Hypothalamus (tissue), 51 donors: ENCODE measurements at places on chromosomes 4 and X.
A peak's percentile ranks its signal among the peaks of the same experiment; 100 is the strongest.

DNA sequence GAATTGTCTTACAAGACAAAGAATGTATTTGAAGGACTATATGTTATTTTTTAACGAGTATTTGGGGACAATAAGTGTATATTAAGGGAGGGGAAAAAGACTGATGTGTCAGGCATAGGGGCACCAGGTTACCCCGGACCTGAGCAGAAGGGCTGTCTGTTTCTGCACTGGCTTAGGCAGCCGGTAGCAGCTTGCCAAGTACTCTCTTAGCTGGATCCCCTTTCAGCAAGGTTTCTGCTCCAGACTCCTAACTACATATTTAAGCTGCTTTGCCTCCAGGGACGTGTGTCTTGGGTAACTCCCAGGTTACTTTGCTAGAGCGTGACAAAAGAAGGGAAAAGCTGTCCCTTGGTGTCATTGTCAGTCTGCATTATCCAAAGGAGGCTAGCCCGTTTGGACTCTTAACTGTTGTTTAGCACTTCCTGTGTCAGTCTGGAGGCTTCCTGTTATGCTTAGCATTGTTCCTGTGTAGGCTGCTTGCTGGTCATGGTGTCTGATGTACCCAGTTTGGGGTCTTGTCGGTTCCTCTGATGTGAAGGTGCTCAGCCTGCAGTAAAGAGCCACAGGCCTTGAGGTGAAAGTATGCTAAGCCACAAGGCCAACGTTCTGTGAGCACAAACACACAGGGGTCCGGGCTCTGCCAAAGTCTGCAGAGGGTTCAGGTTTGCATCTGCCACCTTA, 11.6 kb downstream of the CXCR3 start:
- DNase-seq: no peak

GRCh38 chrX:113933931-113934330, 650.0 kb upstream of the HTR2C start:
- DNase-seq: no peak

DNA sequence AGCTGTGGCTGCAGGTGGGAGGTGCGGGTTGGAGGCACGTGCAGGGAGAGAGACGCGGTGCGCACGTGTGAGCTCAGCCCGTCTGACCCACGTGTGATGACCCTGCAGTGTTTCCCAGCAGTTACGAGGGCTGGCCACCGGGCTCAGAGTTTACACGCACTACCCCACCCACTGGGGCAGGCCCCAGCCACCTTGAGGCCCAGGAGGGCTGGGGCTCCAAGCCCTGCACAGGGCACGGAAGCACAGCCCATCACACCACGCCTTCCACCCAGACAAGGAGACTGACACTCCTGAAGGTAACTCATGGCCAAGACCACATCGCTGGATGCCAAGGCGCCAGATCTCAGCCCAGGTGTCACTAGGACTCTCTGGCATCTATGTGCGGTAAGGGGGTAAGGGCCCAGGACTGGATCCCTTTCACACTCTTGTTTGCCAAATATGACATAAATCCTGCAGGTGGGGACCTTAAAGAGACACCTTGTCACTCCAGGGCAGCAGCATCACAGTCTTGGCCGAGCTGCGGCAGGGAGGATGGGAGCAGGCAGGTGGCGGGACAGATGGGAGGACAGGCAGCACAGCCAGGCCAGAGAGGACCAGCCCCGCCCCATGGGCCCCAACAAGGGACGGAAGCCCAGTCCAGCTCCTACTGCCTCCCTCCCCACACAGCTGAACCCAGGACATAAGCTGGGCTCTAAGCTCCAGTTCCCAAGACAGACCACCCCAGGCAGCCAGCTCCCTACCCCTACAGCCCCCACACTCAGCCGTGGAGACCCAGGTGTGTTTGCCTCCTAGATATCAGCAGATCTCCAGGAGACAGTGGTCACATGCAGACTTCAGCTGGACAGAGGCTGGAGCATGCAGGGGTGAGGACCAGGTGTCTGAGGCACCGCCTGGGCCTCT, 56.8 kb downstream of the ZFYVE28 start:
- no peak for DNase-seq

DNA sequence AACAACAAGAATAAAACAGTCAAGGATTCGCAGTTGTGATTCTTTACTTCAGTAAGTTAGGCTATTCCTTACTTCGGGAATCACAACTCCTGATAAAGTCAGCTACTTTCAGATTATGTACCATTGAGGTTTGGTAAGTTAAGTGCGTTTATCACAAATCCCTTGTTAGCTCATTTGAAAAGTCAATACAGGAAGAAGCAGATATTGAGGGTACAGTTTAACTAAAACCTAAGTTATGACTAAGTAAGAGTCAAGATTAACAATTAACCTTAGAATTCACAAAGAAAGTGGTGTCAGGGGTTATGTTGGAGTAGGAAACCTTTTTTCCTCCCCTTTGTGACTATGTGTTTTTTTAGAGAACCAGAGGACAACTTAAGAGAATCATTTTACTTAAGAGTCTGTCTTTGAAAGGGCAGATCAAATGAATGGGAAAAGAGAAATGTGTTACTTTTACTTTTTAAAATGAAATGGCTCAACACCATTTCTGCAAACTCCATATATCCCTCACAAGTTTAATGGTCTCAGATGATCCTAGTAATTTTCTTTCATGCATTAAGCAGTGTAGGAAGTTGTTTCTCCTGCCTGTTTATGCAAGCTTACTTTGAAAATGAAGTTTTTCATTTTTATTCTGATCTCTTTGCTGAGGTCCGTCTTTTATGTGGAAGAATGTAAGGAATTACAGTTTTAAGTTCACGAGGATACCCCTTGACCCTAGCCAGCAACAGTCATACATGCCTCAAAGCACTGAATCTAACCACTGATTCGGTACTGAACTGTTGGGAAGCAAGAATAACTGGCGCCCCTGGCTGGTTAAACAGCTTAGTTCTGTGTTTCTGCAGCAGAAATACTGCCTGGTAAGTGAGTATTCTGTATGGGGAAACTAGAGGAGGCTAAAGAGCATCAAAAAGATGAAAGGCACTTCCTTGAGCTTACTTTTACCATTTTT, 211.7 kb downstream of the SLC4A4 start:
- no peak for DNase-seq

GRCh38 chr4:134807231-134807745, 605.7 kb upstream of the PABPC4L start:
- no peak for DNase-seq

- no peak for DNase-seq
Observed at GRCh38 chr4:98967786-98968329, 27.7 kb upstream of the METAP1 start.

GRCh38 chr4:123555807-123556273, 159.2 kb downstream of the SPRY1 start:
- DNase-seq: no peak

- peak; percentile 24 for DNase-seq
Observed at GRCh38 chrX:155056877-155057792, 13.8 kb downstream of the CMC4 start.

DNA sequence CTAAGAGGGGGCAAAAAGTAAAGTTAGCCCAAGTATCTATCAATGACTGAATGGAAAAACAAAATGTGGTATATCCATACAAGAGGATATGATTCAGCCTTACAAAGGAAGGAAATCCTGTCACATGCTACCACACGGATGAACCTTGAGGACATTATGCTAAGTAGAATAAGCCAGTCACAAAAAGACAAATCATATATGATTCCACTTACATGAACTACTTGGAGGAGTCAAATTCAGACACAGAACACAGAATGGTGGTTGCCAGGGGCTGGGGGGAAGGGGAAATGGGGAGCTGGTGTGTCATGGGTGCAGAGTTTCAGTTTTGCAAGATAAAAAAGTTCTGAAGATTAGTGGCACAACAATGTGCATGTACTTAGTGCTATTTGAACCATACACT, 101.8 kb downstream of the SH3KBP1 start:
- DNase-seq: no peak

- DNase-seq: no peak
Observed at GRCh38 chr4:31021008-31021407, 300.8 kb downstream of the PCDH7 start.

DNA sequence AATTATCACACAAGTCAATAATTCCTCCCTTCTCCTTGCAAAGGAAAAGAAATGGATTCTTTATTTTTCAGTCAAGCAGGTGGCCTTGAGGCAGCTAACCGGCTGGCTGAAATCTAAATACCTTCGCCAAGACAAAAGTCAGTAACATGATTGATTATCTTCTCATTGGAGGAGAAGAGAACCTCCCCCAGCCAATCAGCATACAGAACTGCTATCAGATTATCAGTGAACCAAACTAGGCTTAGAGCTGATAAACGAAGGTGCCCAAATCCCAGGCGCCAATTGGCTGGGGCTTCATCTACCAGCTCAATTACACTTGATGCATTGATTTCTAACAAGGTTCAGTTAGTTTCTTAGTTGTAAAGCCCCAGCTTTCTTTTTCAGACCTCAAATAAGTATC, 152.4 kb upstream of the NOCT start:
- no peak for DNase-seq

GRCh38 chr4:81989202-81989601, 384.6 kb downstream of the HNRNPD start:
- DNase-seq: no peak

- DNase-seq: no peak
Observed at GRCh38 chr4:84939113-84939512, 27.4 kb downstream of the WDFY3 start.

- DNase-seq: no peak
Observed at GRCh38 chr4:105133976-105134375, 12.7 kb upstream of the TET2 start.

GRCh38 chr4:71559957-71560571, 221.2 kb downstream of the SLC4A4 start:
- DNase-seq: no peak

DNA sequence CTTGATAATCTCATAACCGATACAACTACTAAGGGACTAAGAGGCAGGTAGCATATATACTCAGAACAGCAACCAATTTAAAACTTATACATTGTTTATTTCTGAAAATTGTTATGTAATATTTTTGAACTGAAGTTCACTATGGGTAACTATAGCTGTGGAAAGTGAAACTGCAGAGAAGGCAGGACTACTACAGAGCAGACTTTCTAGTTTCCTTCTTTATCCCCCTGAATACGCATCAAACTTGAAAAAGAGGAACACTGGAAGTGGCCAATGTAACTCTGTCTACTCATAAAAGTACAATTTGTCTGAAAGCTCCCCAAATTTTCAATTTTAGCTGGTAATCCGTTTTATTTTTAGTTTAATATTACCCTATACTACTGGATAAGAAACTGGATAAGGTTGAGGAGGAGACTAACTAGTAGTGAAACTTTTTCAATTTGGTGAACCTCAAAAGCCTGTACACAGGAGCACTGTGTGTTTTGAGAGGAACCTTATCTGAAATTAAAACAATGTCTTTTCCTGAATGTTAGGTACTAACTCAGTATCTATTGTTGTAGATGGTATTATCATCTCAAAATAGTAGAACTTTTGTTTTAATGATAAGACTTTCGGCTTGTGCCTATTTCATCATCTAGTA, 225.8 kb downstream of the GABRG1 start:
- no peak for DNase-seq

GRCh38 chr4:165814256-165815020, 58.6 kb upstream of the TLL1 start:
- DNase-seq: no peak

GRCh38 chr4:95536650-95537049, 12.1 kb downstream of the UNC5C start:
- DNase-seq: no peak

- no peak for DNase-seq
Observed at GRCh38 chr4:19472666-19473065, 779.0 kb upstream of the SLIT2 start.

- DNase-seq: no peak
Observed at GRCh38 chrX:7552760-7553159, 290.2 kb upstream of the VCX start.

GRCh38 chrX:47321386-47321785, 49.0 kb upstream of the ZNF157 start:
- DNase-seq: peak; percentile 58

DNA sequence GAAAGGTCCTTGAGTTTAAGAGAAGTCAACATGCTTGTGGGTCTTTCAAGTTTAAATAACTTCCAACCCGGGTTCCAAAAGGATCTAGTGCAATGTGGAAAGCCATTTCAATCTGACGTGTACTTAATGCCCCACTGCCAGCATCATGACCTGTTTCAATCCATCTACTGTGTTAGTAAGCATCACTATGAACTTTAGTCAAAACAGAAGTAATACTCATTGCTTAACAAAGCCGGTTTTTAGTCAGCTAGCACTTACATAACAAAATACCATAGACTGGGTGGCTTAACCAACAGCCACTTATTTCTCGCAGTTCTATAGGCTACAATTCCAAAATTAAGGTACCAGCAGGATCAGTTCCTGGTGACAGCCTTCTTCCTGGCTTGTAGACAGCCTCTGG, 677.5 kb downstream of the DMD start:
- DNase-seq: no peak

- no peak for DNase-seq
Observed at GRCh38 chr4:133287396-133287795, 138.3 kb downstream of the PCDH10 start.

GRCh38 chr4:158850800-158851644, 82.2 kb downstream of the FNIP2 start:
- DNase-seq: no peak

DNA sequence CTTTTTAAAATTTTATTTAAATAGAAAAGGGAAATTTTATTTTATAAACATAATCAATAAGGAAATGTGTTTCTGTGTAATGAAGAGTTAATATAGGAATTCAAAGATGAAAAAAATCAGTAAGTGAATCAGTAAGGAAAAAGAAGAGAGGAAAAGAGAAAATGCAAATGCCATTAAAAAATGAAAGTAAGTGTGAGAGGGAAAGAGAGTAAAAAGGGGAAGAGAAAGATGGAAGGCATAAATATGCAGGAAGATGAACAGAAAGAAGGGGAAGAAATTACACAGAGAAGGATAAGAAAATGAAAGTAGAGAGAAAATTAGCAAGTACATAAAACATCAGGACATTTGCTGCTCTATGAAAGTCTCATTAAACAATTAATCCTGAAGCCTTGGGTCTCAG, 349.9 kb downstream of the FSTL5 start:
- no peak for DNase-seq

- DNase-seq: no peak
Observed at GRCh38 chr4:68070302-68070701, 59.4 kb downstream of the TMPRSS11F start.

DNA sequence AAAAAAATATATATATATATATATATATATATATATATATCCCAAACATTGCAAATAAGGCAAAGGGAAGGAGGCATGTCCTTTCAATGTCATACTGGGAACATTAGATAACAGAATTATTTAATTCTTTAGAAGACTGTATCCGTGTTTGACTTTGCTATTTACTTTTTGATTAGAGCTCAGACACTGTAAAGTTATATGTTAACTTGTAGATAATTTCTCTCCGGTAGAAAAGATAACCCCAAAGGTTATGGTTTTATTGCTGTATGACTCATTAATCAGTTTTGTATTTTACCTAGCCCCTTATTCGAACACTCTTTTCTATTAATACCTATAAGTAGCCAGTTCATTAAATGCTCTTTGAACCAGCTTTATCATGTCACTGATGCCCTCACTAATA, 150.6 kb upstream of the DUSP21 start:
- no peak for DNase-seq

DNA sequence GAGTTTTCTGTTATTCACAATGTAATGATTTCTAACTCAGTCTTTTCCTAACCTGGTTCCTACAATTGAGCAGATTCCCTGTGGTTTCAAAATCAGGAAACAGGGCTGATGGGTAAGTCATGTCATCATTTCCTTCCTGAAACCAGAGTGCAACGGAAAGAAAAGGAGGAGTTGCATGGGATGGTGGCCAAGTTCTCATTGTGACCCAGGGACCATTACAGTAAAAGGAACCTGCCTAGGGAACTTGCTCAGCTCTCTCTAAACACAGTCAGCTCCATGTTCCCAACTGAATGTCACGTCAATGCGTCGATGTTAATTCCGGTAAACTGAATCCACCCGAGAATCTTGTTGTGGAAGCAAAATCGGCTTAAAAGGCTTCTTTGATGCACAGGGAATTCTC, 51.2 kb downstream of the LGI2 start:
- no peak for DNase-seq
